Activated CD4-positive, alpha-beta T cell treated with anti-CD3 and anti-CD28 coated beads, Interleukin-2, Interleukin-4, amounts not matched to agents 100 ng/mL and 50 ng/mL, durations not matched to agents 16 hours and 8 hours (primary cell): ENCODE measurements at places on chromosomes 7 and 10.

GRCh38 chr10:55979203-55979602 lies 381.9 kb downstream of the ZWINT start:
- DNase-seq: no peak

- no peak for DNase-seq
These were observed 135.4 kb downstream of the KIF20B start for GRCh38 chr10:89836840-89837164.

GRCh38 chr10:116098411-116099022 lies 174.5 kb downstream of the GFRA1 start:
- no peak for DNase-seq

DNA sequence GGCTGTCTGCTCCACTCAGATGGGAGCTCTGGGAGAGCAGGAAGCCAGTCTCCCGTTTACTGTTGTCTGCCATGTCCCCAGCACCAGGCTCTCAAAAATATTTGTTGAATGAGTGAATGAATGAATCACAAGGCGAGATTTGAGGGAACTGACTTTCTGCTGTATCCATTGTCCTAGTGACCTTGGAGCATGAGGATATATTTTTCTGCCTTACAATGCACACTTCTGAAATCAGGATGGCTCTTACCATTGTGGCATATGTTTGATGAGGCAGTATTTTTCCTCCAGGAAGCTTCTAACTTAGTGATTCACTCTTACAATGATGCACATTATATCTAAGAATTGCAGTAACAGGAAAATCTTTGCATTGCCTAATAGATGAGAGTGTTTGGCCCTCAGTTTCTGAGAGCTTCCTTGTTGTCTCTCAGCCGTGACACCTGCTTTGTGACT lies 136.4 kb downstream of the RPS24 start:
- no peak for DNase-seq

DNA sequence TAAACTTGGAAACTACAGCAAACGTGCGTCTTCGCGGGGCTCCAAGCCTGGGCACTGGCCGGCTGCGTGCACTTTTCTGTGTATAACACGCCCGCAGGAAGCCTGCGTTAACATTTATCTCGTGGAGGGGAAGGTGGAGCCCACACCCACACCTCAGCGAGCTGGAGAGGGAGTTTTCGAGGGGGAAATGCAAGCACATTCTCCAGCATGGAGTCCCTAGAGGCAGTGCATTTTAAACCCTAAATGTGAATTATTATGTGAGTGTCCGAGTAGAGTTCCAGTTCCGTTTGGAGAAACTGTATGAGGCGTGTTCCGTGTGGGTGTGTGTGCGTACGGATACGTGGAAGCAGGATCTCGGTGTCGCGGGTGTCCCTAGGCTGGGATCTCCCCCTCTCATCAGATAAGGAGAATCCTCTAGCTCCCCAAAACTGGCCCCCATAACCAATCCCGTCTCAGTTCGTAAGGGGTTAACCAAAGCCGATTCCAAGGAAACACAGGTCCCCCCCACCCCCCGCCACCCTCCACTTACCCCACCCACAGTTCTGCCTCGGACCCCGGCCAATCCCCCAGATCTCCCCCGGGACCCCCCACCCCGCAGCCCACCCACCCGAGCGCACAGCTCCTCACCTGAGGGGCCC lies 403 bp downstream of the CDK6 start:
- DNase-seq: peak; percentile 51

DNA sequence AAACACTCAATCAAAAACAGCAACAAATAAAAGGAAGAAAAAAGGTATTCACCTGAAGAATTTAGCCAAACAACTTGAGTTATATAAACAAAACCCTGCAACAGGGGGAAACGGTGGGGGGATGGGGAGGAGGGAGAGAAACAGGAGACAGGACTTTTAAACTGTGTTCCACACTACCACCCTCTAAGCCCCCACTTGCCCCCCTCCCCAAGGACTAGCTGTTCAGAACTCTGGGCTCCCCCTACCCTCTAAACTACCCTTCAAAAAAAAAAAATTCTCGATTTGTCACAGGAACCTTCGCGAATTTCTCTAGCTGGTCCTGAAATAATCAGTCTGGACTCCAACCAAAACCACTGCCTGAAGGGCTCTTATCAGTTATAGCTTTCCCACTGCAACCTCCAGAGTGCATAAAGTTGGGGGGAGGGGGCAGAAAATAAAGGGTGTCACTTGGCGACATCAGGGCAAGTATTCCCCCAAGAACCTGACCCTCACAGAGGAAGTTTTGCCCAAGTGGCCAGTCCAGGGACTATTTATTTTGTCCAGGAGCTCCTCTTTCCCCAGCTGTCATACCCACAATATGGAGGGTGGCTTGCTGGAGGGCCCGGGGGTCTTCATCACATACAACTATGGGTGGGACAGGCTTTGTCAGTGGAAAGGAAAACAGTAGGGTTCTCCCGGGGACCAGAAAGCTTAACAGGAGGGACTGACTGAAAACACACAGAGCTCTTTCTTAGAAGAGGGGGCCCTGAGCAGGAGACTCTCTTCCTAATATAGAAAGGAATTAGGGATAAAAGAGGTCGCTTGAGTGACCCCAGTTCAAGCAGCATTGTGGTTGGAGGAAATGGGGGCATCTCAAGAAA lies 1.3 kb downstream of the UBE2H start:
- DNase-seq: no peak
